ENCODE measurements at places on chromosomes 12 and 14. TPM values are rescaled to one million over a fixed set of nuclear protein-coding genes. Genes with fewer than 3 reads are reported as not detected.

The NOS1 gene
- not detected for total RNA-seq

The TAS2R43 gene
- total RNA-seq, result 6.1 TPM

The SYNDIG1L gene
- 1.0 TPM for total RNA-seq

The IL22 gene
- total RNA-seq, result not detected

The COCH gene
- 3.5 TPM for total RNA-seq

The EPYC gene
- not detected for total RNA-seq

The GALNT9 gene
- 2.9 TPM for total RNA-seq

The TGM1 gene
- 0.32 TPM for total RNA-seq

DNA sequence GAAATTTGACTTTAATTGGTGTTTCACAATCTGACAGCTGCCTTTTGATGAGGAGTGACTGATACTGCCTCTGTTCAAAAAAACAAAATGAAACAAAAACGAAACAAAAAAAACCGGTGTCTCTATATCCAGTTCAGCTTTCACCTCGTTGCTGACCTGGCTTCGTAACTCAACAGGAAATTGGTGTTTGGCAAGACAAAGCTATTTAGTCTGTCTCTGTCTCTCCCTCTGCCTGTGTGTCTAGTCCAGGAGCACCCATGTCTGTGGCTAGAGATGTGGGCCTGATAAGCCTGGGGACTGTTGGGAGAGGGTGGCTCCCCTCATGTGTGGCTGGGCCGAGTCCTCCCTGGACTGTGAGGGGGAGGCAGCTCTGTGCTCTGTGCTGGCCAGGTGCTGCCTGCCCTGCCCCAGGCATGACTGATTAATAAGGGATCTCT is 11.3 kb downstream of the CACNA1C start:
- no peaks in the 10 kb centered on the region for H3K27me3 ChIP-seq
- H3K27ac ChIP-seq, result peak overlapping the region; percentile 94
- no peaks in the 10 kb centered on the region for H3K36me3 ChIP-seq

GRCh38 chr12:5485454-5485853 is 53.5 kb downstream of the NTF3 start:
- DNase-seq, result no peak
- no peaks in the 10 kb centered on the region for H3K27me3 ChIP-seq
- H3K36me3 ChIP-seq, result no peaks in the 10 kb centered on the region
- no peak overlapping the region for H3K4me3 ChIP-seq
- no peak overlapping the region for H3K27ac ChIP-seq

GRCh38 chr14:100750762-100751699 is 24.3 kb downstream of the DLK1 start:
- H3K36me3 ChIP-seq, result no peaks in the 10 kb centered on the region
- no peak overlapping the region for H3K27ac ChIP-seq
- no peaks in the 10 kb centered on the region for H3K4me1 ChIP-seq
- no peak overlapping the region for H3K4me3 ChIP-seq

DNA sequence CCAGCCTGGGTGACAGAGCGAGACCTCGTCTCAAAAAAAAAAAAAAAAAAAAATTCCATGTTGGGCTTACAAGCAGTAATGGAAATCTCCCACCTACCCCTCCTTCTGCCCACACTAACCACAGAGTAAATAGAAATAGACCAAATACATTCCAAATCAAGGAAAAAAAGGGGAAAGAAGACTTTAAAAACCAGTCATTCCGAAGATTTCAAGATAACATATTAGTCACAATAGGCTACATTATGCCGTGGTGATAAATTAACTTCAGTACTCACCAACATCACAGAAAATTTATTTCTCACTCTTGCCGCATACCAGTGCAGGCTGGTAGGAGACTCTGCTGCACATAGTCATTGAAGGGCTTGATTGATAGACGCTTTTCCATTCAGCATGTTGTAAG is 15.5 kb upstream of the ETV6 start:
- H3K27ac ChIP-seq, result no peak overlapping the region
- no peak for DNase-seq
- no peaks in the 10 kb centered on the region for H3K36me3 ChIP-seq
- H3K27me3 ChIP-seq, result no peaks in the 10 kb centered on the region
- H3K4me3 ChIP-seq, result no peak overlapping the region
- H3K4me1 ChIP-seq, result no peaks in the 10 kb centered on the region

DNA sequence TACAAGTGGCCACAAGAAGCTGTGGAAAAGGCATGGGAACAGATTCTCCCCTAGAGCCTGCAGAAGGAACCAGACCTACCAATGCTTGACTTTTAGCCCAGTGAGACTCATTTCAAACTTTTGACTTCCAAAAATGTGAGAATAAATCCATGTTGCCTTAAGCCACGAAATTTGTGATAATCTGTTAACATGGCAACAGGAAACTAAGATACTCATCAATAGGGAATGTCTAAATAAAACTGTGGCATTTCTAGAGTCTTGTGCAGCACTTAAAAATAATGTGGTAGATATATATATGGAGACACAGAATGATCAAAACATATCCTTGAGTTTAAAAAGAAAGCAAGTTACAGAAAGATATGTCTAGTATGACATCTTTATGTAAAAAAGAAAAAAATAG is 12.0 kb downstream of the HECTD4 start:
- H3K27me3 ChIP-seq, result no peaks in the 10 kb centered on the region
- H3K4me1 ChIP-seq, result no peaks in the 10 kb centered on the region
- H3K36me3 ChIP-seq, result no peaks in the 10 kb centered on the region
- H3K27ac ChIP-seq, result no peak overlapping the region
- H3K4me3 ChIP-seq, result no peak overlapping the region

- no peak for DNase-seq
- H3K27ac ChIP-seq, result no peak overlapping the region
These were observed 377.3 kb downstream of the EMP1 start for GRCh38 chr12:13573698-13574321.

GRCh38 chr14:67523764-67524633 is 9.1 kb upstream of the PLEKHH1 start:
- no peak overlapping the region for H3K27ac ChIP-seq

DNA sequence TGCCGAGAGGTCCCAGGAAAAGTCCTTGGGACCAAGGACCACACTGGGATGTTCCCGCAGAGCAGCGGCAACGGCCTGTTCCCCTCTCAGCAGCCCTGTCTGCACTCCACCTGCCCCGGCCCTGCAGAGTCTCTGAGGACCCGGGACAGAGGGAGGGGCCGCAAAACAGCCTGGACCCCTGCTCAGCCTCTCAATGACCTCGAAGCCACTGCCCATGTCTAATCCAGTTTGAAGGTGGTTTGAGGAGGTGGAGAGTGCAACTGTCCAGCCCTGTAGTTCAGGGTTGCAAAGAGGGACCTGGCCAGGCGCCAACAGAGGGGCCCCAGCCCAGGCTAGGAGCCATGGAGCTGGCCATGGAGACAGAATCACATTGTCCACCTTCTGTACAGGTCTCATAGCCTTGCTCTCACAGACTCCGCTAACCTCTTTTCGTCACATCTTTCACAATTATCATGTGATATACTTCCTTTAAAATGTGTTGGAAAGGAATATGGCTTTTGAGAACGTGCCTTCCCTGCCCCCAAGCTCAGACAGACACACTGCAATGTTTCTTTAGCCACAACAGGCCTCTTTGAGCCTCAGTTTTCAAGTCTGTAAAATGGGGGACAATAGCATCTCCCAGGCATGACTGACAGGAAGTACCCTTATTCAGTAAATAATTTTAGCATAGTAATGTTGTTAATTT is 49.3 kb downstream of the ACTN1 start:
- peak overlapping the region; percentile 68 for H3K27ac ChIP-seq
- H3K36me3 ChIP-seq, result no peaks in the 10 kb centered on the region
- peaks cover 2% of the 10 kb centered on the region for H3K4me1 ChIP-seq

- no peaks in the 10 kb centered on the region for H3K4me1 ChIP-seq
- H3K4me3 ChIP-seq, result no peak overlapping the region
- no peak for DNase-seq
- H3K27ac ChIP-seq, result no peak overlapping the region
These were observed 20.9 kb downstream of the RNASE9 start for GRCh38 chr14:20539906-20540305.

DNA sequence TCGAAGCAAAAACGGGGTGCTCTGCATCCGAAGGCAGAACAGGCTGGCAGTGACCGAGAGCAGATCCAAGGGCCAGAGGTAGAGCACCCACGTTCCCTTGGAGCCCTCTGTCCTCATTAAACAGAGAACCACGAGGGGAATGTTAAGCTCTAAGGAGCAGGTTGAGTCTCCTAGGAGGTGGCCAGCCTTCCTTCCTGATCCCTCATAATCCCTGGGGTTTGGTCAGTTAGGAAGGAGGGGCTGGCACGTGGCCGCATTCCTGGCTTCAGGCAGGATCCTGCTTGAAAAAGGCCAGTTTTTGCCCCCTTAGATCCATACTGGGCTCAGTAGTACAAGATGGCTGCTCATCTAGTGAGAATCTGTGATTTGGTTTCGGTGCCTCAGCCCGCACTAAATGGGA is 57.2 kb downstream of the SLC24A4 start:
- H3K4me1 ChIP-seq, result no peaks in the 10 kb centered on the region
- H3K36me3 ChIP-seq, result no peaks in the 10 kb centered on the region
- H3K4me3 ChIP-seq, result no peak overlapping the region
- no peaks in the 10 kb centered on the region for H3K27me3 ChIP-seq
- DNase-seq, result no peak

Measured in breast epithelium (tissue), 4 donors.